Activated CD4-positive, alpha-beta T cell treated with anti-CD3 and anti-CD28 coated beads, Interleukin-2, amount 50 U/mL, for 16 hours (primary cell): ENCODE measurements at places on chromosomes 7 and 10.

GRCh38 chr7:24912874-24913514, 67.0 kb downstream of the OSBPL3 start:
- DNase-seq, result no peak

GRCh38 chr7:139989366-139990141, 73.2 kb downstream of the PARP12 start:
- DNase-seq, result no peak

- DNase-seq, result no peak
These were observed 25.5 kb downstream of the VSIR start for GRCh38 chr10:71747551-71748523.

DNA sequence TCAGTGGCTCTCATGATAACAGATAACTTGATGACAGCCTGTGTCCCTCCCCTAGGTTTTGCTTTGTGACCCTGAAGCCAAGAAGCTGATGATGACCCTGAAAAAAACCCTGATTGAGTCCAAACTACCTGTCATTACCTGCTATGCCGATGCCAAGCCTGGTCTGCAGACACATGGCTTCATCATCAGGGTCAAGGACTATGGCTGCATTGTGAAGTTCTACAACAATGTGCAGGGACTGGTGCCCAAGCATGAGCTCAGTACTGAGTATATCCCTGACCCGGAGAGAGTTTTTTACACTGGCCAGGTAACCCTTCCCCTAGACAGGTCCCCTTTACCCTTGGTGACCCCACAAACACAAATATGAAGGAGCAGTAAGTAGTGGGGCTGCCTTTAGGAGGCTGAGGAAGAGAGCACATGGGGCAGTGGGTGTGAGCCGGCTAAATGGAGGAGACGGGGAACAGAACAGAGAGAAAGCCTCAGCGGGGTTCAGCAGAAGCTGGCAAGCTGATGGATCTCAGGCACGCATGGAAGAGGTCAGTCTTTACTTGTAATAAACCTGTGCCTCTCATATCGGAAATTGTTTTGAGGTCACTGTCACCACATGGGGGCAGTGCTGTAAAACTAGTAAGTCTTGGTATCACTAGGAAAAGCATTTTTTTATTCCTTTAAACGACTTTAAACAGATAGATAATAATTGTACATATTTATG, 20.2 kb downstream of the PDCD11 start:
- peak; percentile 49 for DNase-seq

DNA sequence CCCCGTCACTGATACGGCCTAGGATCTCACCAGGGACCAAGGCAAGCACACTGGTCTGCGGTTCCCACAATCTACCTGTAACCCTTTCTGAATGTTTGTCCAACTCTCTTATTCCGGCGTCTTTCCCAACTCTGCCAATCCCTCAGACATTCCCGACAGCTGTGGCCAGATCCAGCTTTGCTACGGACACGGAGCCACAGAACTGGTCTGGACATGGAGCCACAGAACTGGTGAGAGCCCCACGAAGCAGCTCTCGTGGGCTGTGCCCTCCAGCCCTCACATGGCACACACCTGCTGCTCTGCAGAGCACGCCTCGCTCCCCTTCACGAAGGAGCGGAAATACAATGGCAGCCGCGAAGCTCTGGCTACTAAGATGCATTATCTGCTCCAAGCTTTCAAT, 376.8 kb downstream of the DNAJB6 start:
- DNase-seq, result no peak

DNA sequence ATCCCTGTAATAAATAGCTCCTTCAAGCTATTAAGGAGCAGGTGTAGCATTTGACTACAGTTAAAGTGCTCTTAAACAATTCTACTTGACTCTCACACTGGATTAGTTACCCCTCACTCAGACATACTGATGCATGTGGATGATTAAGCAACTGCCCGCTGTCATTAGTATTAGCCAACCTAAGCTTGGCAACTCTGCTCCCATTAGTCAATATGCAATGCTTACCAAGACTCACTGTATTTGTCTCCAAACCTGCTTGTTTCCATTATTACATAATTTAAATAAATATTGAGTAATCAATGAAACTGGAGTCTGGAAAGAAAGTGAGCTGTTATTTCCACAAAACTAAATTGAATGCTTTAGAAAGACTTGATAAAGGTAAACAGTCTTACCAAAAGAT, 144.0 kb upstream of the ASAH2 start:
- DNase-seq, result no peak

DNA sequence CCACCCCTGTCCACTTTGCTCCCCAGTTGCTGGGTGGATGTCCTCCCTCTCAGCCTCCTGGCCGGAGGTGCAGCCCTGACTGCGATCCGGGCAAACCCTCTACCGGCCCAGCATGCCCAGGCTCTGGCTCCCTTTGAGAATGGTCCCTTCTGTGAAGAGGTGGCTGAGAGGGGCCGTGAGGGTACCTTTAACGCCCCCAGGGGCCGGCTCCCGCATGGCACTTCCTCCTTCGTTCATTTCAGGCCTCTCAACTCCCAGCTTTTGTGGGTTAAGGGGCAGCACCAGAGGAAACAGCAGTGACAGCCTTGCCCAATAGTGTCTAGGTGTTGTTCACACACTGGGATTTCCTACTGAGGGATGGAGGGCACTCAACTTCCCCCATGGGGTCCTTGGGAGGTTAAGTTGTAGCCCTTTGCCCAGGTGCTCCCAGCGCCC, 33.2 kb upstream of the HABP2 start:
- no peak for DNase-seq

GRCh38 chr7:124893140-124893827, 36.3 kb downstream of the POT1 start:
- DNase-seq, result peak; percentile 27

GRCh38 chr7:130386876-130387275, 6.6 kb downstream of the CPA1 start:
- no peak for DNase-seq

- no peak for DNase-seq
These were observed 376.0 kb downstream of the GALNT17 start for GRCh38 chr7:71507680-71508602.

- no peak for DNase-seq
These were observed 2.1 kb upstream of the PPIA start for GRCh38 chr7:44794331-44794730.

DNA sequence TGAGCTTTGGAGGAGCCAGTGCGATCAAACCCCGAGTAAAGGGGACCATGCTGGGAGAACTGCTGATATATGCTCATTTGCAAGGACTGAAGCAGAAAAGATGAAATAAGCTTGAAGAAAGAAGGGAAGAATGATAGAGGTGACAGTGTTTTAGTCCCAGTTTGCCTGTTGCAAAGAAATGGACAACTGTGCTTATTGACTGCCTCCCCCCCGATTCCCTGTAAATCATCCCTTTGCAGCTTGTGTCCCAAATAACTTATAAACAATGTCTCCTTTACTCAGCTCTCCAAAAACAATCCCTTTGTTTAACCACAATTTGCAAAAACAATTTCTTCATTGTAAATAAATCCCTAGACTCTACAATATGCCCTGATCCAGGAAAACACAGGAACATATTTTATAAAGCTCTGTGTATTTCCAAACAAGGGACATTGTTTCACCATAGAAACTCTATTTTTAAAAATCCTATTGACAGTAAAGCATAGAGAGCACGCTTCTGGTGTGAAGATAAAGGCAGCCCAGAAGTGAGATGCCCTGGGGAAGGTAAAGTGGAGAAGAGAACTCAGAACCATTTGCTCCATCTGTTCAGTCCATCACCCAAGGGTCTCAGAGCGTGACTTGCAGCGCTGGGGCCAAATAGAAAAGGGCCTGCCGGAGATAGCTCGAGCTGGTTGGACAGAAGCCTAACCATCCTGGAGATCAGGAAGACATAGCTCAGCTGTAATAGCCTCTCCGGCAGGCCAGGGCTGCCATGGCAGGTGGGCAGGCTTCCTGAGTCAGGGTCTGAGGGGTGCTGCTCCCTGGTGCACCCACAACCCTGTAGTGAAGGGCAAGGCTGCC, 280.5 kb downstream of the WDR11 start:
- no peak for DNase-seq
